ENCODE measurements at places on chromosomes 12 and 14.

GRCh38 chr14:34461334-34462131 is 507 bp downstream of the SPTSSA start:
- DNase-seq: no peak

DNA sequence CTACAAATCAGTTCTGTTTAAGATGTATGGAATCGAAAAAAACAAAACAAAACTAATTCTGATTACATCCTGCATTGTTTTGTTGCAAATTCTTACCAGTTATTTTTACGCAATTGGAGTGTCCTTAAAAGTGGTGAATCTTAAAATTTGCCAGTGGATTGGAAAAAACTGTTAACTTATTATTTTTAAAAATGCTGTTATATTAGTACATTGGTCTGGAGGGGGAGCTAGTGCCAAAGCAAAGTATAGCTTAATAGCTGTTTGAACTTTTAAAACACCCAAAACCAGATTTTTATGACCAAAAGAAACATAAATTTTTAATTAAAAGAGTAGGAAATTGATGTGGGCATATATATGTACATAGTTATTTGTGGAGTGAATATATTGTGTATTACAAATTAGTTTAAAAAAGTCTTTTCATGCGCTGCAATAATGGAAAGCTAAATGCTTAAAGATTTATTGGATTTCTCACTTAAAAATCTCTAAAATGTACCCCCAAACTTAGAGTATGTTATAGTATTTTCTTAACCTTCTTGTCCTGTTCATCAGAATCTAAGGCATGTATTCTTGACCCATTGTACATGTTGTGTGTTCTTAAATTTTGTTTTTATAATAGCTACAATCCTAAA is 2.5 kb downstream of the FUT8 start:
- DNase-seq: no peak

GRCh38 chr12:47874316-47874715 is 30.5 kb downstream of the VDR start:
- DNase-seq: no peak

- DNase-seq: no peak
These were observed 486.2 kb downstream of the RAD51B start for GRCh38 chr14:68305738-68306137.

GRCh38 chr12:66049538-66050282 is 80.8 kb downstream of the LLPH start:
- no peak for DNase-seq
